Activated naive CD8-positive, alpha-beta T cell treated with anti-CD3 and anti-CD28 coated beads for 36 hours (primary cell): ENCODE measurements at places on chromosomes 7 and 10.

DNA sequence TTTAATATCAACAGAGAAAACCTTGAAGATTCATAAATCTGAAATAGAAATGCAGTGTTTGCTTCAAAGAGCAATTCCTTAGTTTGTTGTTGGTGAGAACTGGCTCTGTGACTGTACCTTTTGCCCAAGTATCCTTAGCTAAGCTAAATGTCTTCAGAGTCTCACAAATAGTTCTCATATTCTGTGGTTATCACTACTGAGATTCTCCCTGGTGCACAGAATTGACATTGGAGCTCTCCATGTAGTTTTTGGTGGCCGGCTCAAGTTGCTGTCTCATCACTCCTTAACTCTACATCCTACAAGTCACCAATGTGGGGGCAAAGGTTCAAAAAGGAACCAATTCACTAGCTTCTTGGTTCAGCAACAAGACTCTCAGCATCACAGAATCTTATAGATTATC is 780.3 kb downstream of the LRMDA start:
- no peak for DNase-seq

GRCh38 chr7:120931243-120931642 is 19.3 kb upstream of the ING3 start:
- DNase-seq: no peak

- DNase-seq: no peak
These were observed 187.1 kb downstream of the FAM107B start for GRCh38 chr10:14587540-14588083.

- DNase-seq: no peak
These were observed 5.1 kb downstream of the ALOX5 start for GRCh38 chr10:45378914-45379726.

DNA sequence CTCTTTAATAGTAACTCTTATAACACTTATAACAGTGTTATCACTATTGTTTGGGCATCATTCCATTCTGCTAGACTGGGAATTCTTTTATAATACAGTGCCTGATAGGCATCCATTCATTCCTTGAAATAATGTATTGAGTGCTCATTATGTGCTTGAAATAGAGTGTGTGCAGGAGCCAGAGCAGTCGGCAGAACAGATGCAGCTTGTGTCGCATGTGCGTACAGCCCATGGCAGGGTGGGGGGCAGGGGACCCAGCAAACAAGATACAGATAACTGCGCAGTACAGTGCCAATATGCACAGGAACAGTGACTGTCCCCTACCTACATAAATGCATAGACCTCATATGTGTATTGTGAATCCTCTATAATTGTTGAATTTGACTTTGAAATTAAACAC is 99.3 kb downstream of the KAT6B start:
- DNase-seq: no peak

DNA sequence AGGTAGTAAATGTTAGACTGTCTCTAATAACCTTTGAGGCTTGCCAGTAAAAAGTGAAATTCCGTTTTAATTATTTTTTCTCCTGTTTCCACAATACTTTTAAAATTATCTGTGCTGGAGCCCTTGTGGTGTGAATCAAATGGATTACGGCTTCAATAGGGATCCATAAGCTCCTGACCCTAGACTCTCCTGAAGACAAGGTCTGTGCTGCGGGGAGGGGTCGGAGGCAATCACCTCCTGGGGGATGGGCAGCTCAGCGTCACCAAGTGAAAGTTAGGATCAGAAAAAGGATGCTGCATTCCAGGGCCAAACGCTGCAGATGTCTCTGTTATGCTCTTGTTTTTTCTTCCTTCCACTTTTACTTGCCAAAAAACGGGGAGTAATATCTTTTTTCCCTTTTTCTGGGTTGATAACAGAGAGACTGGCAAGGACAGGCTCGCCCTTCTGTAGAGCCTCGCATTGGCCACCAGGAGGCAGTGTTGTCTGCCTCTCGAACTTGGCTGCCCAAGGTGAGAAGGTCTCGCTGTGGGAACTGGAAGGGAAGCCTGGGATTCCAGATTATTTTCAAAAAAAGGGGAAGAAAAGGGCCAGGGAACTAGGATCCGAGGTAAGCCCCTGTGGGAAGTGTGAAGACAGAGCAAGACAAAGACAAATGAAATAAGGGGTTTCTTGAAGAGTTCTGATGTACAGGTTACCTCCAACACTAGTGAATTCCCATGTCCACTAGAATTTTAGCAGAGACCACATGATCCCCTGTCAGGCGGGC is 621.9 kb downstream of the ACTR3B start:
- DNase-seq: peak; percentile 16

DNA sequence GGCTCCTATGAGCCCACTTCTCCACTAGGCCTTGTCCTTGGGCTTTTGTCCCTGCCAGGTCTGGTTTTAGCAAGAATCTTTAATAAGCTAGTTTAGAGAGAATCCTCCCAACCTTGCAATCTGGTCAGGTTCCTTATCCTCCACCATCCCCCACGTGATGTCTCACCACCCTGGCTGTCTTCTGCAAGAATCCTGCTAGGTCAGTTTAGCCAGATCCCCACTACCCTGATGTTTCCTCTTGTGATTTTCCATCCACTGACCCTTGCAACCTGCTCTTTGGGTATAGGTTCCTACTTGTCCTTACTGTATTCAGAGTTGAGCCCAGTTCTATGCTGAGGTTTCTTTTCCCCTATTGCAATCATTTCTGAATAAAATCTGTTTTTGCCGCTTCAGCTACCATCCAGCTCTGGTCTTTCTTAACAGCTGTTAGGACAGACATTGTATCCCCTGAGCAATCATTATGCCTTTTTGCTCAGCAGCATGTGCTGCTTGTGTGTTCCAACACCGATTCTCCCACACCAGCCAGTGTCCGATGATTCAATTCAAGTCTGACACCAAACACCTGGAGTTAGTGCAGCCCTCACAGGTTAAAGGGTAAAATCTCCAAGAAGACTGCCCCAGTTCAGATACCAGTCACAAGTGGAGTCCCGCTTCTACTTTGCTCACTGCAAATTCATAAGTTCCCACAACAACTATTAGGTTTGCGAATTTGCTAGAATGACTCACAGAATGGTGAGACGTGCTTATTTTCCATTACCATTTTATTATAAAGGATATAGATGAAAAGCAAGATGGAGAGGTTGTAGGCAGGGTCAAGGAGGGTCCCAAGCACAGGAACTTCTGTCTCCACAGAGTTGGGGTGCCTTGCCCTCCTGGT is 62.2 kb upstream of the ADCY1 start:
- no peak for DNase-seq

DNA sequence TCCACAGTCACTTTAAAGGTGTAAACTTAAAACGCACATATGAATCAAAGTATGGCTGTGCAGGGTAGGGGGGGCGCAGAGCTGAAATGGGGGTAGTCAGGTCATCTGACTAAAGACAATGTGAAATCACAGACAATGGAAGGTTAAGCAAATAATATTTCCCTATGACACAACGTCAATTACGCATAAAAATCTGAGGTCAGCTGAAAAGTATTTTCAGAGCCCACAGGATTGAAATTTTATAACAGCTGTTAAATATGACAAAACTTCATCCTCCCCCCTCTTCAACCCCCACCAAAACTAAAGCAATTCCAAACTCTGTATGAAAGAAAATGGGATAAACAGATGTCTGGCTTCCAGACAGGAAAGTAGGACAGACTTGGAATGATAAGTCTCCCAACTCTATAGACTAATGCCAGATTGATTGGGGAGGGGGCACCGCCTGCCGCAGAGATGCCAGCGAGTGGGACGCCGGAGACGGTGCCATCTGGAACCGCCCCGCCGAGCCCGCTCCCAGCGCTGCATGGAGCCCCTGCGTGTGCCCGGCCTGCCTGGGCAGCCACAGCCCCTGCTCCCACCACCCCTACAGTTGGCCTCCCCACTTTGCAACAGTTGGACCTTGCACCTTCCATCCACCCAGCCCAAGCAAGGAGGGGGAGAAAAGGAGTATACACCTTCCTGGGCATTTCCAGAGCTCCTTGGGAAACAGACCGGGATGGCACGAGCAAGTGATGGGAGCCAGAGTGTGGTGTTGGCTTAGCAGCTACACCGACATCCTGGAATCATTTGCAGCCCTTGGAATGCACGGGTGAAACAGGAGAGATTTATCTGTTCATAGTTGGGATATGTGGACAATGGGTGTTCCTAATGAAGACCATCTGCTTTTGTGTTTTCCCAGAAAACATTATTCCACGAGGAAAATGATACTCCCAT is 10.7 kb downstream of the EBF3 start:
- no peak for DNase-seq

GRCh38 chr7:2775785-2776184 is 68.3 kb downstream of the GNA12 start:
- DNase-seq: no peak

- DNase-seq: no peak
These were observed 436.8 kb upstream of the C7orf33 start for GRCh38 chr7:148153616-148154284.

- no peak for DNase-seq
These were observed 597 bp downstream of the SND1 start for GRCh38 chr7:127652333-127653248.

- DNase-seq: no peak
These were observed 176.8 kb downstream of the PRKG1 start for GRCh38 chr10:51251110-51251509.

DNA sequence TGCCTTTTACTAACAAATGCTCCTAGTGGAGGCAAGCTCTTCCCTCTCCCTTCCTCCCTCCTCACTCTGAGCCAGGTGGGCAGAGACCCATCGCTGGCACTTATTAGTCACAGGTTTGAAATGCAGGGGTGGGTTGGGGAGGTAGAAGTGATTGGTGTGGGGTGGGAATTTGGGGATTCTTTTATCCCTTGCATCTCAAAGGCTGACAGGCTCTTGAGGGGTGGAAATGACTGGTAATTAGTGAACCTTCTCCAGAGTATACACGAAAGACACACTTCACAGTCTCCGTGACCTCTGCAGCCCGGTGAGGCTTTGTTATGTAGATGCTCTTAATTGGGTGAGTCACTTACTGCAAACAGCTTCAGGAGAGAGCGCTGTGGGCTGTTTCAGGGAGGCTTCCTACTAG is 13.9 kb upstream of the LRMDA start:
- DNase-seq: no peak

GRCh38 chr10:32930036-32930435 is 28.0 kb downstream of the ITGB1 start:
- DNase-seq: no peak
